Occipital lobe (tissue), 3 donors: ENCODE measurements at places on chromosomes 12 and 14. TPM values are rescaled to one million over a fixed set of nuclear protein-coding genes. Genes with fewer than 3 reads are reported as not detected.

Gene GLI1
- total RNA-seq = 0.16 TPM

Gene KITLG
- 90.8 TPM for total RNA-seq

Gene NRIP2
- 0.62 TPM for total RNA-seq

Gene PTHLH
- not detected for total RNA-seq

Gene PRB2
- total RNA-seq = not detected

DNA sequence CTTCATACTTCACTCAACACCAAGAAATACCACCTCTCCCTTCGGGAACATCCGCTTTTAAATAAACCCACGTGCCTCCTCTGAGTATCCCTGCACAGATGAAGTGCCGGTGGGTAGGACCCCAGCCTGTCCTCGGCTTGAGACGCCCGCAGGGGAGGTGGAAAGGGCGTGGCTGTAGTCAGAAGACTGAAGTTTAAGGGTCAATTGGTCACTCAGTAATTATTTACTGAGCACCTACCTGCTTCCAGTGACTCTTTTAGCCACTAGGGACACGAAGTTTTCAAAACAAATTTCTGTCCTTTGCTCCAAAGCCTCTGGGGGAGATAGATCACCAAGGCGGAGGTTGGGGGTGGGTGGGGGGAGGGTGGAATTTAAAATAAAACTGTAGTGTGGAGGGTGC, 309.4 kb downstream of the VRK1 start:
- no peak for DNase-seq

DNA sequence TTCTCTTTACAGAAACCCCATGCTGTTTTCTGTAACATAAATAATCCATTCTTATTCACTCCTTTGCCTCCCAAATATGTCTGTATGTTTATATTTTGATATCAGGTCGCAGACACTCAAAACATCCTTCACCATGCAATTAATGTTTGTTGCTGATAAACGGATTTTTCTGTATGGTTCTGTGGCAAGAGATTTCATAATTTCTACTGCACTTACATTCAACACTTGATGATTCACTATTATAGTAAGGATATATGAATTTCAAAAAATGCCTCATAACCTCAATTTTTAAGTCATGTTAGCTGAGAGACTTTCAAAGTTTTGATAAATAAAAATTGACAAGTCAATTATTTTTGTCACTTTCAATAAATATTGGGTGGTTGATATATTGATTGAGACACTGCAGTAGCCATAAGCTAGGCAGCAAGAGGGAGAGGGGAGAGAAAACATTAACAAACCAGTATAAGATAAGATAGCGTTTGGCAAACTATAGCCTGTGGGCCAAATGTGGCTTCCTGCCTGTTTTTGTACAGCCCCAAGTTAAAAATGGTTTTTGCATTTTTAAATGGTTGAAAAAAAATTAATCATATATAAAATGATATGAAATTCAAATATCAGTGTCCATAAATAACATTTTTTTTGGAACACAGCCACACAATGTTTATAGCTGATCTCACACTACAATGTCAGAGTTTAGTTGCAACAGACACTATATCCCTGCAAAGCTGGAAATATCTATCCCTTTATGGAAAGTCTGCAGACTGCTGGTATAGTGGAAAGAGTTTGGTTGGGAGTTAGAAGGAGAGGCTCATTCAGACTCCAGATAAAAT, 18.3 kb downstream of the ALDH6A1 start:
- DNase-seq = no peak

- DNase-seq = no peak
Measured at GRCh38 chr12:79331870-79332269, 358.9 kb downstream of the PAWR start.

GRCh38 chr12:121237415-121237814, 27.5 kb downstream of the P2RX4 start:
- DNase-seq = no peak

DNA sequence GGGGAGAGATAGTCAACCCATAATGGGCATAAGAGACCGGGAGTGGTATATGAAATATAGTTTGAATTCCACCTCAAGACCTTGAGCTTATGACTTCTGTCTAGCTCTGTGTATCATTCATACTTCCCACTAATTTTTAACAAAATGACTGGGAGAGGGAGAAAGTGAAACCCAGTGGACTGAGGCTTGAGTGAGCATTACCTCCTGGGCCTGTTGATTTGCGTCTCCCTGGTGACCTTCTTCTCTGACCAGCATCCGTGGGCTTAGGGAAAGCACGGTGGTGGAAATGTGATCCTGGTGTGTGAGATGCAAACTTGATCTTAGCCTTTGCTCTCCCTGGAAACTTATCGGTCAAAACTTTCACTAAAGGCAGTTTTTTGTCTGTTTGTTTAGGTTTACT, 207.9 kb upstream of the BCL2L14 start:
- no peak for DNase-seq

DNA sequence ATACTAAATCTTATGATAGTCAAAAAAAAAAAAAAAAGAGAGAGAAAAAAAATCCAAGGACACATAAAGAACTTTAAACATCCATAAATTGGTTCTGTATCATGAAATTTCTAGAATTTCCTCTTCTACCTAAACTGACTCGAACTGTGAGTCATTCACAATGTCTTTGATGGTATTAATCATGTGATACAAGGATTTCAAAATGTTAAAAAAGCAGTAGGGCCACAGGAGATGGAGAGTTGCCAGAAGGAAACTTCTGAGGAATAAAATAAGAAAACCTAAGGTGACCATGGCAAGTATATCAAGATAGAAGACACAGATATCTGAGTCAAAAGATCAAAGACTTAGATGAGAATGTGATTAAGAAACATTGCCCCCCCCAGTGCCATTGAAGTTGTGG, 1320.9 kb upstream of the FLRT2 start:
- no peak for DNase-seq

DNA sequence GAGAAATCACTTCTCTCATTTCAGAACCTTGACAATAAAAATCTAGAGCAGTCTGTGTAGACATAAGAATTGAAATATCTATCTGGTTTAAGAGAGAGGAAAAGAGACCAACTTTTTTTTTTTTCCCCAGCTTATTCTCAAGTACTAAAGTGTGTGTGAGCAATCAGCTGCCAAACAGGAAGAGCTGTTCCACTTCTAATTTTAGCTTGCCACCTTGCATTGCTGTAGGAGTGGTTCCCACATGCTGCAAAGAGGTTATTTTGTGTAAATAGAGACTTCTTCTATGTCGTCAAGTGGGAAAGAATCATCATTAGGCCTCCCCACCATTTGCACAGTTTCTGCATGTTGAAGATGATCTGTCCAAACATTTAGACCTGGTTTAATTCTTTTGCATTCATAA, 142.6 kb downstream of the NPAS3 start:
- DNase-seq = no peak

DNA sequence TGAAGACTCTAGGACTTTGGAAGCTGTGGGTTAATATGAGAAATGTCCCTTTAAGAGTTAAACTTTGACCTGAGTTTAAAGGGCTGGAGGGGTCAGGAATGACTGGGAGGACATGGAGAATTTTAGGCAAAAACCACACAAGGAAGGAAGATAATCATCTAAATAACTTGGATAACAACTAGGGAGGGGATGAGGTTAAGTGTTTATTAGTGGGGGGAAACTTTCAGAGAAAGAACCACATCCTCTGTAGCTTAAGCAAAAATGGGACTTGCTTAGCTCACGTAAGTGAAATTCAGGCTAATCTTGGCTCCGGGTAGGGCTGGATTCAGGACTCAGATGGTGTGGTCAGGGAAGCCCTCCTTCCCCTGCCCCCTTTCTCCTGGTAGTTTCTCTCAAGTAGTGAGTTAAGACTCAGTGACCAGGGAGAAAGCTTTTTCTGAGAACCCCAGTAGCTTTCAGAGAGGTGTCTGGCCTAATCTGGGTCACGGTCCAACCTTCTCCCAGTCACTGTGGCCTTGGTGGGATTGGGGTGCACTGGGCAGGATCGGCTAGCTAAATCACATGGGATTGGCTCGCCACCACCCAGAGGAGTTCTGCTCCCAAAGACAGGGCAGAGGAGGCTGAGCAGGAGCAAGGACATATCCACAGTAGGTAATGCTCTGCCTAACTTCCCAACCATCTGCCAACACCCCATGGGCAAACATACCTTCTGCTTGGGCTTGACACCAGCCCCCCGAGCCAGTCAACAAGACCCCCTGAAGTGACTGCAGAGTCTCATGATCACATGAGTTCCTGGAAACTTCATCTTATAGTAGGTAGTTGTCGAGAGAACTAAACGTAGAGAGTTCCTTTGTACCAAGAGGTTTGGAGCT, 52.8 kb downstream of the ARF6 start:
- no peak for DNase-seq

DNA sequence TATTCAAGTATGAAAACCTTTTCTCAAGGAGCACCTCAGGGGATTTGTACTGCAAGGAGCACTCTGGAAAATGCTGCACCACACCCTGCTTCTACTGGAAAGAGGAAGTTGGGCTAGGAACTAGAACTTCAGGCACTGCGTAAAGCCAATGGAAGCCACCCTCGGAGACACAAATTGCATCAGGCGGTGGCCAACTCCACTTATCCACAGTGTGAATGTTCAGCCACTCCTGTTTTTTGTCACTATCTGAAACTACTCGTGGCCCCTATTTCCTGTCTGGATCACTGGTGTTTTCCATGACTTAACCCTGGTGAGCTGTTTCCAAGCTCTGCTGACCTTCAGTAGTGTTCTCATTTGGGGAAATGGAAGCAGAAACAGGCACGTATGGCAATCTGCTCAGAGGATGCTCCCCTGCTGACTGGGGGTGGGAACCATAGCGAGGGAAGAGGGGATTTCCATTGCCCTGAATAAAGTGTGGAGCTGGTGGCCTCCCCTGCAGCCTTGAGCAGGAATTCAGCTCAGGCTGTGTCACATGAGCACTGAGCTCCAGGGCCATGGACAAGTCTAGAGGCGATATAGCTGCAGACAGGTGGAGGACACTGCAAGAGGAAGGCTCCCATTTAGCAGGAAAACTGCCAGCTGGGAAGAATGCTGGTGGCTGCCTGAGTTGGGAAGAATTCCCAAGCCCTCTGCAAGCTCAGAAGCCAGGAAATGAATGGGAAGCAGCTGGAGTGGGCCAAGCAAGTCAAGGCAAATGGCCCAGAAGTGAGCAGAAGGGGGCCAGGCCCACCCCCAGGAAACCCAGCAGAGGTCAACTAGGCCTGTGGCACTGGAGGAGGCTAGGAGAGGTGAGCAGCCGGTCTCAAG, 50.5 kb upstream of the RAP1B start:
- DNase-seq = no peak

DNA sequence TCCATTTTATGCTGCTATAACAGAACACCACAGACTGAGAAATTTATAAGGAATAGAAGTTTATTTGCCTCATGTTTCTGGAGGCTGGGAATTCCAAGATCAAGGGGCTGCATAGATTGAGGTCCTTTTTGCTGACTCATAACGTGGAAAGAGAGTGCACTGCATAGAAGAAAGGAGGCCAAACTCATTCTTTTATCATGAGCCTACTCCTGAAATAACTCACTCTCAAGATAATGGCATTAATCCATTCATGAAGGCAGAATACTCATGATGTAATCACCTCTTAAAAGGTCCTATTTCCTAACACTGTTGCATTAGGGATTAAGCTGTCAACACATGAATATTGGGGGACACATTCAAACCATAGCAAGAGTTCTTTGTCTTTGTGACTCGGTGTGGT, 60.0 kb upstream of the FBXO33 start:
- DNase-seq = no peak

GRCh38 chr12:124742678-124743077, 121.0 kb downstream of the SCARB1 start:
- no peak for DNase-seq

DNA sequence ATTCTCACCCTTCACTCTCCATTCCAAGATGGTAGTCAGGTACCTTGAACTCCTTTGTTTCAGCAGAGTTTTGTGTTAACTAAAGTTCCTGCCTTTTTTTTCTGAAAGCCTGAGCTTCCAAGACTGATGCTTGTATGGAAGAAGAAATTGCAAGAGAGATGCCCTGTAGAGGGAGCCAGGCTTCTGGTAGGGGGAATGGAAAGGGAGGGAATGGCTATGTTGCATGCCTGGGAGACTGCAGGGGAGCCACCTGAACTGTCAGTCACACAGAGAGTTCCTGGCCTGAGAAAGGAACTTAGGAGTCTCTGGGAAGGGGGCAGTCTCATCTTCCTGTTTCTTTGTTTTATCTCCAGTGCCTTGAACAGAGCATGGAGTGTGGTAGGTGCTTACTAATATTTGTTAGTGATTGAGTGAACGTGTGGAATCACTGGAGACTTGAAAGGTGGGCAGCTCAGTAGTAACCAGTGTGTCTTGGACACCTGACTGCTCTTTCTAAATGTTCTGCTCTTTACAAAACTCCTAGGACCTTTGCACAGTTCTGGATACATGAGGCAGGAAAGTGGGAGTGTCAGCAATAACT, 132.2 kb downstream of the ANO4 start:
- DNase-seq = no peak

GRCh38 chr14:66476964-66477363, 9.2 kb upstream of the CCDC196 start:
- DNase-seq = no peak

- DNase-seq = peak; percentile 28
Measured at GRCh38 chr12:57242329-57242690, 8.7 kb downstream of the STAC3 start.

DNA sequence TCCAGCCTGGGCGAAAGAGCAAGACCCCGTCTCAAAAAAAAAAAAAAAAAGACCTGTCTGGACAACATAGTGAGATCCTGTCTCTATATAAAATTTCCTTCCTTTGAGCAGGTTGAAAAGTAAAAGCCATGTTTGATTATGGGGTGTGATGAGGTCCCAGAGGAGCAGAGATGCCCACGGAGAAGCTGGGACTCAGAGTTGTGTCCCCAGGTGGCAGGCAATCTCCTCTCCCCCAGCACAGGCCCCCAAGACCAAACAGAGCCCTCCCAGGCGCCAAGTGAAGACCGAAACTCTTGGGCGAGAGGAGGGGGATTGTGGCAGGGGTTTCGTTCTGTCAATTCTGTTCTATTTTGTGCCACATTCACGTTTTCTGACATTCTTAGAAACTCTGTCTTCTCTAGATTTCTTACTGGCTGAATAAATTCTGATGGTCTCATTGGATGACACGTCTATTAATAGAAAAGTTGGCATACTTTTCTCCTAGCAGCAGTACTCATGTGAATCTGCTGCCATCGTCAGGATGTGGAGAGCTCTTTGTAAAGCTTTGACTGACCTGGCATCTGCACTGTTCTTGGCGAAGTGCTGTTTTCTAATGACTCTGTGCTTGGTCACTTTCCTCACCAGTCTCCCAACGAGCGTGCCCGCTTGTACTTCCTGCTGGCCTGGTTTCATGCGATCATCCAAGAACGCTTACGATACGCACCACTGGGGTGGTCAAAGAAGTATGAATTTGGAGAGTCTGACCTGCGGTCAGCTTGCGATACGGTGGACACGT, 43.4 kb downstream of the HSP90AA1 start:
- peak; percentile 34 for DNase-seq
